ENCODE measurements at places on chromosomes 1 and 21.

- DNase-seq: no peak
Observed at GRCh38 chr21:43767984-43768867, 7.9 kb downstream of the CSTB start.

GRCh38 chr1:125118147-125118993 is 3933.6 kb downstream of the SRGAP2C start:
- DNase-seq: no peak

- DNase-seq: no peak
Observed at GRCh38 chr21:31915566-31915965, 42.7 kb downstream of the HUNK start.

DNA sequence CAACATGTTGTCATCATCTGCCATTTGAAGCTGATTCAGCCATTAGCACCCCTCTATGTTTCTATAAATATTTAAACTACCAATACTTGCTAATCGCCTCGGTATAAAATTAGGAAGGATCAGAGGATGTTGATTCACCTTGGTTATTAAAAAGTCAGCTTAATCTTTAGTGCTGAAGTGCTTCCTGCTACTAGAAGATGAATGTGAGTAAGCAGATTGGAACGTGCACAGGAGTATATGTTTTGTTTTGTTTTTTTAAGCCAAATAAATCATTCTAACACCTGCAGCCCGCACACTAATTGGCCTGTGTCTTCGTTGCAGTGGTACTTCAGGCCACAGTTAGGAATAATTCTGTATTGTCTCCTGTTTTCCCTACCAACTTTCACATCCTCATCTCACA is 485.7 kb downstream of the AJAP1 start:
- DNase-seq: no peak

DNA sequence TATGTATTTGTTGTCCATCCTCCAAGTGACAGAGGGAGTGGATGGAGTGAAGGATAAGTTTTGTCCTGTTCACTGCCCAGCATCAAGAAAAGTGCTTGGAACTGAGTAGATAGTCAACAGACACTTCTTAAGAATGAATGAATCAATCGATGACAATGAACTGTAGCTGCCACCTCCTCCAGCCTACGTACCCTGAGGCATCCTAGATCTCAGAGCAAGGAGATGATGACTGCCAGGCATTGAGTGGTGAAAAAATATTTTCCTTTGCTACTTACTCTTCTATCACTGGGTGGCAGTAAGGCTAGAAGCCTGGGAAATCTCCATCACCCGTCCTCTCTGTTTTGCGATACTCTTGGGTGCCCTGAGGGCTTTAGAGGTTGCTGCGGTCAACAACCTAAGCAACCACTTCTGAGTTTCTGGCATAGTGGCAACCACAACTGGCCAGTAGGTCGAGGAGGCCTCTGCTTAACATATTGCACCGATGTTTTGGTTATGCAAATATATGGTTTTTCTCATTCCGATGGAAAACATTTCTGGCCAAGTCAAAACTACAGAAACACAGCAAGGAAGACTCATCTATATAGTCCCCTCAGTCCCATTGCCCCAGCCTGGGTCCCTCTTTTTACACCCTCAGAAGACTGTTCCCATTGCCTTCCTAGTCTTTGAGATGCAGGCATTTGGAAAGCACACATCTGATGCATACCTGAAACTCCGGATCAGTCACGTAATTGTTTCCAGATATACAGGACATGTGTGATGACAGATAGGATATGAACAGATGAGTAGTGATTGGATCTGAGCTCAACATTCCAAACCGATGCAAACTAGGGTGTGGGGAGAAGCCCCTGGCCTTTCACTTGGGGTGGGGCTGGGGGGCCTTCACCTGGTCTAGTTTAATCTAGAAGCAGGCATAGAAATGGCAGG is 136.8 kb downstream of the RUNX1 start:
- no peak for DNase-seq

- no peak for DNase-seq
Observed at GRCh38 chr1:212355230-212355969, 59.3 kb downstream of the PACC1 start.

DNA sequence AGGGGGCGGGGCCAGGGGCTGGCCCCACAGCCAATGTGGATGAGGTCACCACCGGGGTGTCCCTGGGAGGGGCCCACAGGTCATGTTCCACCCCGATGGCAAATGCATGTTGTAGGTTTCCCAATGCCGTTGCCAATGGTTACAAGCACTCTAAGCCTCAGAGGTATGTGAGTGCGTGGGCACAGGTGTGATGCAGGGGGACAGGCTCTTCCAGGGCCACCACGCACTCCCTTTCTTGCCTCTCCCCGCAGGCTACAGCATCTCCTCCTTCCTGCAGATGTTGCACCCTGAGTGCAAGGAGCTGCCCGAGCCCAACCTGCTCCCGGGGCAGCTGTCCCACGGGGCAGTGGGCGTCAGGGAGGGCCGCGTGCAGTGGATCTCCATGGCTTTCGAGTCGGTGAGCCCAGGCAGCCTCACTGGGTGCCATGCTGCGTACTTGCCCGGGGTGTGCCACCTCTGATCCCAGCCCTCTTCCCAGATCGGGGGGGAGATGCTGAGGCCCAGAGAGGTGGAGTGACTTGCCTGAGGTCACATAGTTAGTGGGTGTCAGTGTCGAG is 52.4 kb downstream of the DISP3 start:
- no peak for DNase-seq

DNA sequence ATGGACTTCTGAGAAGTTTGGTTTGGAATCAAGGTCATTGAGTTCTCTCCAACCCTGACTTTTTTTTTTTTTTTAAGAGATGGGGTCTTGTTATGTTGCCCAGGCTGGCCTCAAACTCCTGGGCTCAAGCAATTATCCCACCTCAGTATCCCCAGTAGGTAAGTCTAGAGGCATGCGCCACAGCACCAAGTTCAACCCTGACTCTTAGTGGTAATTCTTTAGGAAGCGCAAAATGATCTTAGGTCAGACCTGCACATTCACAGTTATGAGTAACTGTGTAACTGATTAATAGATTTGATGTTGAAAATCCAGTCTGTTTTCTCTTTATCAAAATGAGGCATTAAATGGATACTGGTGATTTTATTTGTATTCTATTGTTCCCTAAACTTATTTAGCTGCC is 95.9 kb downstream of the GREM2 start:
- no peak for DNase-seq

DNA sequence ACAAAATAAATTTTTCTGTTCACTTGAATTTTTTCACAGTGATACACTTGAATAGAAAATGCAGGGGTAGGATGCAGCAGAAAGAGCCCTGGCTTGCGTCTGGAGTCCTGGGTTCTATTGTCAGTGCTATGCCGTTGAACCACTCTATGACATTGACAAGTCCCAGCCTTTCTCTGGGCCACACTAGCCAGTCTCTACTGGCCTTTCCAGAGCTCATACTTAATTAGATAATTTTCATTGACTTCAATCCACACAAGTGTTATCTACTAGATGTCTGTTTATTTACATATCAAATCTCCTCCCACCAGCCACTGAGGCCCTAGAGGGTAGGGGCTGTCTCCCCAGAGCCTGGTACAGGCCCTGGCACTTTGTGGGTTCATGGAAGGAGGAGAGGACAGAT is 15.5 kb upstream of the CELA3B start:
- no peak for DNase-seq

DNA sequence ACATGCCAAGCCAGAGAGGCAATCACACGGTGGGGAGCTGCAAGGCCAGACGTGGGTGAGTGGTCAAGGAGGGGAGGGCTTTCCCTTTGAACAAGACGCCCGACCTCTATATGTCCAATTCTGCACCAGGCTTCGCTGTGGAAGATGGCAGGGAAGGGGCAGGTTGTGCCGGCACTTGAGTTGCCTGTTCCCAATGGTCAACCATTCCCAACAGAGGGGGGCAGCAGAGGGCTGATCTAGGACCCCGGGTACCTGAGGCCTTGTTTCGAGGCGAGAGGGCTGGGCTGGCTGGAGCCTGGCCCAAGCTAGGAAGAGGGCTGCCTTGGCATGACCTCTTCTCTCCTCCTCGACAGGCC is 64.9 kb downstream of the TMEM53 start:
- no peak for DNase-seq

DNA sequence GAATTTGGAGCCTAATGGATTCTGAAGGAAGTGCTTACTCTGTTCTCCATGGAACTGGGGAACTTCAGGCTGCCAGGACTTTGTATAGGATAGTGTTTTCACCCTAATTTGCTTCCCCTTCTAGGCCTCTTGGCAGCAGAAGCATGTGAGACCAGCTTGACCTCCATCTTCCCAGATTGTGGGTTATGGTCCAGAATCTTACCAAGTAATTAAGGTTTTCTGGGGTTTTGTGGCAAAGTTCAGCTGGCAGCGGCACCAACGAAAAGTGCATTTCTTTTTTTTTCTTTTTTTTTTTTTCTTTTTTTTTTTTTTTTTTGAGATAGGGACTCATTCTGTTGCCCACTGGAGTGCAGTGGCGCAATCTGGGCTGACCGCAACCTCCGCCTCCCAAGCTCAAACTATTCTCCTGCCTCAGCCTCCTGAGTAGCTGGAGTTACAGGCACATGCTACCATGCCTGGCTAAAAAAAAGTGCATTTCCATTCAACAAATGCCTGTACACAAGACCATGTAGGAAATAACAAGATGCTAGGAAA is 3.4 kb upstream of the BMP8A start:
- no peak for DNase-seq

- DNase-seq: no peak
Observed at GRCh38 chr1:3668585-3669300, 16.4 kb downstream of the TP73 start.

GRCh38 chr1:230255116-230255515 is 171.0 kb downstream of the PGBD5 start:
- no peak for DNase-seq

GRCh38 chr1:18182398-18183160 is 75.0 kb downstream of the IGSF21 start:
- no peak for DNase-seq

GRCh38 chr1:99535470-99536164 is 110.3 kb upstream of the PALMD start:
- DNase-seq: no peak

- no peak for DNase-seq
Observed at GRCh38 chr1:39110882-39111281, 84.7 kb downstream of the NDUFS5 start.

- DNase-seq: no peak
Observed at GRCh38 chr1:117661027-117661426, 55.2 kb downstream of the TENT5C start.

GRCh38 chr1:203765029-203765837 is at the start of gene LAX1:
TSS of gene LAX1 (plus strand) at chr1:203765183. CDS start at chr1:203765566, 383 bp downstream.
- DNase-seq: no peak

DNA sequence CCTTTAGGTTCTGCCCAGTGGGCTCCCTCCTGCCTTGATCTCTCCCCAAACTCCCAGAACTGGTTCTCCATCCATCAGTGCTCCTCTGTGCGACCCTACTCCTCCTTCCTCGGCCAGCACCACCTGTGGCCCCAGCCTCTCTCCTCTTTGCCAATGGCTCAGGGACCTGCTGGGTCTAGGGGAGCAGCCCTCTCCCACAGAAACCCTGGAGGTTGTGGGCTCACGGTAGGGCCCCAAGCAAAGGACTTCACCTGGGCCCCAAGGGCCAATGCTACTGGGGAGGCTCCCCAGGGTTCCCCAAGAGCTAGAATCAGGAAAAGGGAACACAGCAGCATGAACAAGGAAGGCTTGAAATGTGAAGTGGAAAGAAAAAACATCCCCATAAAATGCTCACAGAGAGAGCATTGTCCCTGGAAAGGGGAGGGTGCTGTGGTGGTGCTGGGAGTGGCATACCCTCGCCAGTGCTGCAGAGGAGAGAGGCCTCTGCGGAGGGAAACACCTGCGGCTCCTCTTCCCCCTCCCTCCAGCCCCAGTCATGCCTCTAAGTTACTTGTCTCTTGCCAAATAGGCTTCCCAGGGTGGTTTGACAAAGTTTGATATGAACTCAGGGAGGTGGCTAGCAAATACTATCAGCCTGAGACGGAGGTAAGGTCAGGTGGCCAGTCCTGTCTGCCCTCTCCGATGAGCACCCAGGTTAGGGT is 2.5 kb downstream of the TMEM63A start:
- no peak for DNase-seq

- DNase-seq: no peak
Observed at GRCh38 chr1:188386666-188387065, 1557.9 kb downstream of the PLA2G4A start.

GRCh38 chr1:22139066-22139594 is 3.8 kb downstream of the WNT4 start:
- DNase-seq: no peak

DNA sequence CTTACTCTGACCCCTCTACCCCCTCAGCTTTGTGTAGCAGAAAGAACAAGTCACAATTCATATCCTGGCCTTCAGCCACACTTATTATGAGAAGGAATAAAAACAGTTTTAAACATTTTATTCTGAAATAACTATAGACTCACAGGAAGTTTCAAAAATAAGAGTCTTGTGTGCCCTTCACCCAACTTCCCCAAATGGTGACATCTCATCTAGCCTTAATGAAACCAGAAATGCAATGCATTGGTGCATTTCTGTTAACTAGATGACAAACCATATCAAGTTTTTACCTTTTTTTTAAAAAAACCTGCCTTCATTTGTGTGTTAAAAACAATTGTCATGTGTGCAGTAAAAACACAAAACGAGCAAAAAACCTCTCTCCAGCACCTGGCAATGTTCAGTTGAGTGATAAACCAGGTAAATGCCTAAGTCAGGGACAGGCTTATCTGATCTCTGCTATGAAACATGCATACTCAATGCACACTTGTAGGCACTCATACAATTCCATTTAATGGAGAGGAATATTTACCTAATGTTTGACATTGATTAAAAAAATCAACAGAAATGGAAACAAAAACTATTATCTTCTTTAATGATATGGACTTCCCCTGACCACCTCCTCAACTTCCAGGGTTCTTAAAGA is 51.5 kb downstream of the SH3BGR start:
- no peak for DNase-seq

- no peak for DNase-seq
Observed at GRCh38 chr1:181160322-181160721, 71.8 kb downstream of the IER5 start.

All from GOT3 (cell line).